ENCODE measurements at places on chromosomes 13 and 19. TPM values are rescaled to one million over a fixed set of nuclear protein-coding genes. Genes with fewer than 3 reads are reported as not detected.

KLF1 gene
- 0.46 TPM for polyA plus RNA-seq

DNA sequence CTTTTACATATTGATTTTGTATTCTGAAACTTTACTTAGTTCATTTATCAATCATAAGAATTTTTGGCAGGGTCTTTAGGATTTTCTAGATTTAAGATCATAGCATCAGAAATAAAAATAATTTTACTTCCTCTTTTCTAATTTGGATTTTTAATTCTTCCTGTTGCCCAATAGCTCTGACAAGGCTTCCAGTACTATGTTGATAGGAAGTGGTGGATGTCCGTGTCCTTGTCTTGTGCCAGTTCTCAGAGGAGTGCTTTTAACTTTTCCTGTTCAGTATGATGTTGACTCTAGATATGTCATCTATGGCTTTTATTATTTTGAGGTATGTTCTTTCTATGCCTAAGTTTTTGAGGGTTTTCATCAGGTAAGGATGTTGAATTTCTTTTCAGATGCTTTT, 7.7 kb upstream of the KIR2DL4 start:
- no peak for DNase-seq

GRCh38 chr13:106491928-106492587, 43.4 kb downstream of the EFNB2 start:
- DNase-seq: no peak

DNA sequence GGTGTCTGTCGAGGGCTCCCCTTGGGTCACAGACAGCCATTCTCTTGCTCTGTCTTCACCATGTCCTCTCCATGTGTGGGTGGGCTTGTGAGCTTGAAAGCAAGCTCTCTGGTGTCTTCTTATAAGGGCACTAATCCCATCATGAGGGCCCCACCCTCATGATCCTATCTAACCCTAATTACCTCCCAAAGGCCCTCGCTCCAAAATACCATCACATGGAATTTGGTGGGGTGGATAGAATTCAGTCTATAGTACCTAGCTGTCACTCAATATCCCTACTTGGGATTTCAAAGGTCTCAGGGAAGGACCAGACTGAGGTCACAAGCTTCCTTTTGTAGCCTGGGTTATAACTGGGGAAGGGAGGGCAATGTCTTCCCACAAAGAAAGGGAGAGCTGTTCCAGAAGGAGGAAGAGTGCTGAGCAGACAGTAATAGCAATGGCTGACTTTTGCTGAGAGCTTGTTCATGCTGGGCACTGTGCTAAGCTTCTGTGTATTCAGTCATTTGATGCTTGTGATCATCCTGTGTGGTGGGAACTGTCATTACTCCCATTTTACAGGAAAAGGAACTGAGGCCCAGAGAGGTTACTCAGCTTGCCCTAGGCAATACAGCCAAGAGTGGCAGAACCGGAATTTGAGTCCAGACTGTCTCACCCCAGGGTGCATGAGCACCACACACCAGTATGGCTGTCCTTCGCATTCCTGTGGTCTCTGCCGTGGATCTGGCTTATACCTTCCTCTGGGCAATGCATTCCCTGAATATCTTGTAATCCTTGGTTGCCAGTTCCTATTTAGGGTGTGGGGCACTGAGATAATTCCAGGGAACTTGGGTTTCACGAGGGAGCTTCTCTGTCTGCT, 8.2 kb downstream of the FXYD5 start:
- DNase-seq: no peak

DNA sequence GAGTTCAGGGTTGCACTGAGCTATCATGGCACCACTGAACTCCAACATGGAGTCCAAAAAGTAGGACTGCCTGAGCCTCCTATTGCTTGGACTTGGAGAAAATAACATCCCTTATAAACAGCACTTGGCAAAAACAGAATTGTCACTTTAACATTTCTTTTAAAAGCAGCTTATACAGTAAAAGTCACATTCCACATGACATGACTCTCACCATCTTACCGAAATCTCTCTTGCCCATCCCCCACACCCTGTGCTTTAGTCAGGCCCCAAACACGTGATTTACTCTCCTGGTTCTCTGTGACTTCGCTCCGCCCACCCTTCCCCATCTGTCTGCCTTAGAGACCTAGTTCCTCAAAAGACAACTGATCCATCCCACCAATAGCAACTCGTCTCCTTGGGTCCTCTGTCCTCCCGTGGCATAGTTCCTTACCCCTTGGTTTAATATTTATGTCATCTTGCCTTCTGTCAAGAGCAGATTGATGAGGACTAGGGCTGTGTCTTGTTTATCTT, 4.6 kb downstream of the SAFB start:
- no peak for DNase-seq

GRCh38 chr19:46928951-46929350, 68.2 kb downstream of the ARHGAP35 start:
- no peak for DNase-seq

DNA sequence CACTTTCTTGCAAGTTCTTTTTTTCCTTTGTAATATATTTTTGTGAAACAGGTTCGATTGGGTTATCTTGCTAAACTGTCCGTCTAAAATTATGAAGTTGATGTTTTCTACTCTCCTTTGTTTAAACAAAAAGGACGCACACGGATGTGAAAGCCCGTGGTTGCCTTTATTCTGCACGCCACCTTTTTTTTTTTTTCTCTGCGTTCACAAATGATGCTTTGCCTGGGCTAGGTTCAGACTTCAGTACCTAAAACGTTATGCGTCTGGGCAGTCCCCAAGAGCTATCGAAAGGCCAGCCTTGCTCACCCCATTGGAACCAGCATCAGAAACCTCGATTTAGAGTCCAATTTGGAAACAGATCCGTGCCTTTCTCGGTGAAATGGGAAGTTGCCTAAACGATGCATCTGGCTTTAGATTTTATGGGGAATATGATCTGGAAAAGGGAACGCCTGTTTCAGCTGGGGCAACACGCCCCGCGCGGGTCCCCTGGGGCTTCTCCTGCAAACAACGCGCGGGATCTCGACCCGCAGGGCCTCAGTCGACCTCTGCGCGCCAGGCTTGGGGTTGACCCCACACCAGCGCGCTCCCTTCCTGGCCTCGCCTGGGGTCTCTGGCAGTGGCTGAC, 113.9 kb downstream of the KCNRG start:
- DNase-seq: no peak

DNA sequence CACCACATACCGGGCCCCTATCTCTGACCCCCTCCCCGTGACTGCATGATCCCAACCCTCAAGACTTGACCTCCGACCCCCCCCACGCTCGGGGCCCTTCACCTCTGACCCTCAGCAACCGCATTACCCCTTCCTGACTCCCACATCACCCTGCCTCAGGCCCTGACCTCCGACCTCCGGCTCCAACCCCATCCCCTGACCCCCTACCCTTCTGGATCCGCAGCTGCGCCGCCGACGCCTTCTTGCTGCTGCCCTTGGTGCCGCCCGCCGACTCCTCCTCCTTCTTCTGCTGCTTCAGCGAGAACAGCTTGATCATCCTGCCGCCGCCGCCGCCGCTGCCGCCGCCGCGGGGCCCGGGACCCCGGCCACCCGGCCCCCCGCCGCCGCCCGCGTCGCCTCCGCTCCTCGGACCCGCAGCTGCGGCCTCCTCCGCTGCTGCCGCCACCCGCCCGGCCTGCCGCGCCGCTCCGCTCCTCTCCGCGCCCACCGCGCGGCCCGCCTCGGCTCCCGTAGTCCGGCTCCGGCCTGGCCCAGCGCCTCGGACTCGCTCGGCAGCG, at the start of gene UBE2M:
Gene UBE2M (minus strand): TSS at position 546 of the 557 bp plus-strand sequence. CDS start 230 bp downstream, at position 316.
- DNase-seq: no peak

DNA sequence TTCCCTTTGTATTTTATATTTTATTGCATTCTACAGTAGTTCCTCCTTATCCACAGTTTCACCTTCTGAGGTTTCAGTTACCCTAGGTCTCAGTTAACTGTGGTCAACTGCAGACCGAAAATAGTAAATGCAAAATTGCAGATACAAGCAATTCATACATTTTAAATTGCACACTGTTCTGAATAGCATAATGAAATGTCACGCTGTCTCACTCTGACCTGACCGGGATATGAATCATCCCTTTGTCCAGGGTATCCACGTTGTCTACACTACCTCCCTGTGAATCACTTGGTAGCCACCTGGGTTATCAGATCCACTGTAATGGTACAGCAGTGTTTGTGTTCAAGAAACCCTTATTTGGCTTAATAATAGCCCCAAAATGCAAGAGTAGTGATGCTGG, 325.0 kb downstream of the DNAJC15 start:
- no peak for DNase-seq

- DNase-seq: no peak
These were observed 26.2 kb upstream of the MIER2 start for GRCh38 chr19:370641-371330.
